Globus pallidus (tissue), 1 donor: ENCODE measurements at places on chromosomes 16 and 17.

DNA sequence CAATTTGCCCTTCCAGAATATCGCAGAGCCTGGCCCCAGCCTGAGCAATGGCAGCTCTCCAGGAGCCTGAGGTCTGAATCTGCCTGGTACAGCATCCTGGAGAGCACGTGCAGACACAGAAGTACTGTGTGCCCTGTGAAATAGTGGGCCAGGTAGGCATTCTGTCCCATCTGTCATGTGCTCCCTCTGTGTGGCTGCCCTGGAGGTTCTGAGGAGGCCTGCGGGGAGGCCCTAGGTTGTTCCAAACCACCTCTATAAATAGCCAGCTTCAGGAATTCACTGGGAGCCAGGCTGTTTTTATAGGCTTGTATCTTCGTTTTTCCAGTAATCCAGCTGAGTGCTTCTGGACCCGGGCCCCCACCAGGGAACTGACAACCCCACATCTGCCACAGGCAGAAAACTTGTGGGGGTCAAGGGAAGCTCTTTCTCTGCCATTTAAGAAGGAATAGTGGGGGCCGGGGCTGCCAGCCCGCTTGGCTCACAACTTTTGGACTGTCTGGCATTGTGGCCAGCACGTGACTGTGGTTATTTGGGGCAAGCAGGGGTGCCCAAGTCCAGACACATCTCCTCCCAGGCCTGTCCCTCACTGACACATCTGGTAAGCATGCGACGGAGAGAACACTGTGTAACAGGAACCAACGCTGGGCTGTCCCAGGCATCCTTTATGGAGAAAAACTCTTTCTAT is 356.3 kb upstream of the TNRC6C start:
- no peak for DNase-seq

GRCh38 chr16:46583036-46583435 is 38.1 kb downstream of the SHCBP1 start:
- no peak for DNase-seq

GRCh38 chr16:27929818-27930217 is 133.7 kb downstream of the GSG1L start:
- DNase-seq, result no peak

DNA sequence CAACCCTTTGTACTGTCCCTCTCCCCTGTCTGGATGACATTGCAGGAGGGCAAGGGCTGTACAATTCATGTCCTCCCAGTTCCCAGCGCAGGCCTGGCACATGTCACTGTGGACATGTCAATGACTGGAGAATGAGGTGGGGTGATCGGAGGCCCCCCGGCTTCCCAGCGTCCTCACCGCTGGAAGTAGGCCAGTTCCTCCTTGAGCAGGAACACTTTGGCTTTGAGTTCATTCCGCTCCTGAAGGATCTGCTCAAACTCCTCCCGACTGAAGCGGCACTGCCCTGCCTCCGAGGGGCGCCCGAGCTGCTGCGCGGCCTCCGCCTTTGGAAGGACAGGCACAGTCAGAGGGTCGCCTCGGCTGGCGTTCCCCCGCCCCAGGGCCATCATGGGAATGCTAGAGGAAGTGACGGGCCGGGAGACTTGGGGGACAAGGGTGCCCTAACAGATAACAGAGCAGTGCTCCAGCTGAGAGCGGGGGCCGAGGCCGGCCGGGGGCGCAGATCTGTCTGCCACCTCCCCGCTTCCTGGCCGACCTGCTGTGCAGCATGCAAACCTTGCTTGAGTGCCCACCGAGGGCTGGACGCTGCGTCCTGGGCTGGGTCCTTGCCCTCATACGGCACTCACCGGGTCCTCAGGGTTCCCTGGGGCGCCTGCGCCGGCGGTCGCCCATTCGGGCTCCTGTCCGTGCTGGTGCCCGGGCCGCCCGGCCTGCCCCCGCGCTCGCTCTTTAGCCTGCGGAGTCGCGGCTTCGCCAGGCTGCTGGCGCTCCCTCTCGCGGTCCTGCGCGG is 1.3 kb downstream of the RILP start:
- peak; percentile 45 for DNase-seq

- DNase-seq, result no peak
These were observed 5.4 kb downstream of the GFOD2 start for GRCh38 chr16:67713647-67714273.

DNA sequence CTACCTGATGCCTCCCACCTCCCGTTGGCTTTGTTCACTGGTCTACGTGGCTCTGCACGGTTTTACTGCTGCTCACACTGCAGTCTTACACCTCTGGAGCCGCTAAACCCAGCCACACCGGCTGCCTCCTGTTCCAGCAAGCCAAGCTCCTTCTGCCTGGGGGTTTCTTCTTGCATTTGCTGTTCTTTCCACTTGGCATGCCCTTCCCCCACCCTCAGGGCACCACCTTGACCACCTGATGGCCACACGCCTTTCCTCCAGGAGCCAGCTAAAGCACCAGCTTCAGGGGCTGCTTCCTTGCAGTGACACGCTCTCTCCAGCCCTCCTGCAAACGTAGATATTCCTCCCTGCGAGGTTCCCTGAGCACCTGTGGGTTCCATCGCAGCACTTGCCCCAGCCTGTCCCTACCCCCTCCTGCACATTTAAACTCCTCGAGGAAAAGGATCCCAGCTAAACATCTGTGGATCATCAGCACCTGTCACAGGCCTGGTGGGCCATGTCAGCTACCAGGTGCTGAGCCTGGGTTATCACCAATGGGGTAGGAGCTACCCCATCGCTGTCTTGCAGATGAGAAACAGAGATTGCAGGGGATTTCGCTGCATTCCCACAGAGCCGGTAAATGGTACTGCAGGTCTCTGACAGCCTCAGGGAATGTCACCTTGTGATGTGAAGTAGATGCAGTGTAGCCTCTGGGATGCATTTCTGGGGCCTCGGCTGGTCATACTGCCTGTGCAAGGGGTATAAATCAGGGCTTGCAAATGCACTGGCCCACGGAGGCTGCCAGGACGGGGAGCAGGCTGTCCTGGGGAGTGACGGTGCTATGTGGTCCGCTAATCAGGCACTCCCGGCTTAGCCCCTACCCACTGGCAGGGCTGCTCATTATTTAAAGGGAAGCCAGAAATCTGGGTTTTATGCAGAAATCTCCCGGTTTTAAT is 285.2 kb downstream of the CPPED1 start:
- DNase-seq, result no peak

- no peak for DNase-seq
These were observed 25.9 kb downstream of the MYH3 start for GRCh38 chr17:10631048-10631700.

GRCh38 chr17:56125830-56126819 is 27.1 kb upstream of the ANKFN1 start:
- DNase-seq, result no peak

GRCh38 chr17:42475121-42475520 is 16.4 kb downstream of the ATP6V0A1 start:
- DNase-seq, result no peak

- DNase-seq, result no peak
These were observed 19.1 kb upstream of the NTN1 start for GRCh38 chr17:9002227-9002605.

- DNase-seq, result no peak
These were observed 40.7 kb upstream of the DOC2B start for GRCh38 chr17:222172-222571.

DNA sequence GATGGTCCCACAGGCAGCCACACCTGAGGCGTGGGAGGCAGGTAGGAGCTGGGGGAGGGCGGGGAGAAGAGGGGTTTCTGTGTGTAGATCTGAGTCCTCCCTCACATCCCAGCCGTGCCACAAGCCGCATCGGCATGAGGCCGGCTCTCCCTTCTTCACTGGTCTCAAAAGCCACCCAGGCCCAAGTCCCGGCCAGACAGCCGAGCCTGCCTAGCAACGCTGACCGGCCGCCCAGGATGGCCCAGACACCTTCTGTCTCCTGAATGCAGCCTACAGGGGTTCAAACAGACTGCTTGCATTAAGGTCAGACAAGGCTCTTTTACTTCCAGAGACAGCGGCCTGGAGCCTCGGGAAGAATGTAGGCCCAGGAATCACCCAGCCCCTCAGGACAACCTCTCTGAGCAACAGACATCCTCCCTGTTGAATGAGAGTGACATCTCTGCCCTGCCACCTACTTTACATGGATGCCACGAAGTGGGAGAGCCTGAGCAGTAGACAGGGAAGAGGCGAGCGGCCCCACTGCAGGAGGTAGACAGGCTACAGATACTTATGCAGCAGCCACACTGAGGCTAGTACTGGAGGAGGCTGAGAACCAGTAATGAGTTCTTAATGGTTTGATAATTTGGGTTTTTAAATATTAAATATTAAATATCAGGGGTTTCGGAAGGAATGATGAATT is 69.6 kb downstream of the N4BP1 start:
- DNase-seq, result no peak
